ENCODE measurements at places on chromosomes 16 and 17. TPM values are rescaled to one million over a fixed set of nuclear protein-coding genes. Genes with fewer than 3 reads are reported as not detected.

LPO gene
- polyA plus RNA-seq = not detected

ERN2 gene
- not detected for polyA plus RNA-seq

ITGA2B gene
- polyA plus RNA-seq = 3.0 TPM

SPNS3 gene
- 0.94 TPM for polyA plus RNA-seq

CCDC137 gene
- 27.9 TPM for polyA plus RNA-seq

CCL14 gene
- not detected for polyA plus RNA-seq

CDH13 gene
- polyA plus RNA-seq = 0.23 TPM

ATP1B2 gene
- polyA plus RNA-seq = not detected

NLK gene
- 3.4 TPM for polyA plus RNA-seq

PTGES3L gene
- polyA plus RNA-seq = 1.4 TPM

MYO15A gene
- polyA plus RNA-seq = 0.48 TPM

IGF2BP1 gene
- not detected for polyA plus RNA-seq

CORO6 gene
- polyA plus RNA-seq = not detected

PDILT gene
- not detected for polyA plus RNA-seq

CFAP119 gene
- polyA plus RNA-seq = 0.63 TPM

TNFRSF17 gene
- polyA plus RNA-seq = 83.0 TPM

ABCA9 gene
- not detected for polyA plus RNA-seq

PRSS27 gene
- not detected for polyA plus RNA-seq

B9D1 gene
- 5.0 TPM for polyA plus RNA-seq

MYCBPAP gene
- 1.3 TPM for polyA plus RNA-seq

NHLRC4 gene
- polyA plus RNA-seq = 4.5 TPM

TUBB3 gene
- 1.1 TPM for polyA plus RNA-seq

SMPD3 gene
- polyA plus RNA-seq = 9.7 TPM

C17orf78 gene
- polyA plus RNA-seq = not detected

CACNA1H gene
- not detected for polyA plus RNA-seq

NPIPB9 gene
- 0.31 TPM for polyA plus RNA-seq

C1QTNF1 gene
- polyA plus RNA-seq = not detected

CRYM gene
- not detected for polyA plus RNA-seq

ADPRM gene
- polyA plus RNA-seq = 33.2 TPM

CES1 gene
- polyA plus RNA-seq = 0.43 TPM

ELMO3 gene
- 0.35 TPM for polyA plus RNA-seq

MYL11 gene
- polyA plus RNA-seq = 1.7 TPM

COX6A2 gene
- not detected for polyA plus RNA-seq
